ENCODE measurements at places on chromosomes 4 and X.

DNA sequence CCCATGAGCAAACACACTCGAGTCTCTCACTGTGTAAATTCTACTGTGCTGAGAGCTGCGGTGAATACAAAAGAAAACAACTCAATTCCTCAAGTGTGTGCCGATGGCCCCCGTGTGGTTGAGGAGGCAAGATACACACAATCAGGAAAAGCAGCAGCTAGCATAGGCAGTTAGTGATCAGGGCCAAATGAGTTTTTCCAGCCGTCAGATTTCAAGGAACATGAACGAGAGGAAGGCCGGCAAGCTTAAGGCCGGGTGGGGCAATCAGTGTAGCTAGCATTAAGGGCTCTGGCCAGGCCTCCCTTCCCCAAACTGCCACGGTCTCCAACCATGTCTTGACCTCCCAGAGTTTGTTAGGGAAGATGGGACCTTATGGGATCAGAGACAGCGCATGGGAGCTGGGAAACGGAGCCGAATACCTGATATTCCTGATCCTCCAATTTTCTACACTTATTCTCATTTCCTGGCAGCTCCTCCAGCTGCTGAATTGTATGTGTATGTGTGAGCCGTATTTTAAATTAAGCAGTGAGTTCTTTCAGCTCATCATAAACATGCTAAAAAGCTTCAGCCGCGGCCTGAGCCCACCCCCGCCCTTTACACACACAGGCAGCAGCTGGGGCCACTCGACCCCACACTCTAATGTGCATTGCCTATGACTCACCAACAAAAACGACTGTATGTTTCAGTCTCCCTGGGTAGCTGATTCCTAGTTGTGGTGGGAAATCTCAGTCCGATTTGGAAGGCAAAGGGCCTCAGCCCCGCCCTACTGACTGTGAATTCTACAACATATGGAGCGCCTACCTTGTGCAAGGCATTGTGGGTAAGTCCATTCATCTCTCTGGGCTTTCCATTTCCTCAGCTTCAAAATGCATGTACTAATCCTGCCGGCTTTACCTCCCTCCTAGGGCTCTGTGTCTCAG is 59.9 kb downstream of the RTL9 start:
- DNase-seq: no peak

DNA sequence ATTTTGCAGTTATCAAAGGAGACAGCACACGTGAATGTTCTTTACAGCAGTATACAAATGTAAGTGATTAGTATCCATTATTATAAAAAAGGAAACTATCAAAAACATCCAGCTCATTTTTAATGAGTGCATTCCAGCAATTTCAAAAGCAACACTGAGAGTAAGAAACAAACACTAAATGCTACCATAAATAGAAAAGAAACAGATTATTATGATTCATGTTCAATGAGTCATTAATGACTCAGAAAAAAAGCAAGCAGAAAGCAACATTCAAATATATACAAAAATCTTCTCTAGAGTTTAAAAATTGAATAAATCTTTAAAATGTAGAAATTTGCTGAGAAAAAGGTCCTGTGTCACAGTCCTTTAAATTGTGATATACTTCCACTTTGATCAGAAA is 346.5 kb upstream of the FMR1 start:
- DNase-seq: no peak

DNA sequence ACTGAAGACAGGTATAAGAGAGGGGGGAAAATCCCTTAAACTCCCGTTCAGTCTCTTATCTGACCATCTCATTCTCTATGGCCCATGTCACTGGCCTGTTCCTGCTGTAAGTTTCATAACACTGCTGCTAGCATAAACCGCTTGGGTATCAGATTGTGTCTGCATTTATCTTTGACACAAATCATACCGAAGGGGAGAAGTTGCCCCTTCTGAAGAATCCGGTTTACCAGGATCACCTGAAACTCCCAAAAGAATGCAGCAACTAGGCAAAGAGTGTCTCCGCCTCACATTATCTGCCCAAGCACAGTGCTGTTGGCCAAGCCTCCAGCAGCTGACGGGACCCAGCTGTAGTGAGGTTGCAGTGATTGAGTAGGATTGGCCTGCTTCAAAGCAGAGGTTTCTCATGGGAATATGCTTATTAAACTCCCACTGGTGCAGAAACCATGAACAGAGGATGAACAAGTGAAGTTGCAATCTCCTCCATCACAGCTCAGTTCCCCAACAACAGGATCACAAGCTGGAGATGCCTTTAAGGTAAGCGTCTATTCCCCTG is 71.3 kb upstream of the PUDP start:
- DNase-seq: no peak

- no peak for DNase-seq
Observed at GRCh38 chr4:144304025-144304424, 163.5 kb upstream of the GYPA start.
